ENCODE measurements at places on chromosomes 1 and 21. TPM values are rescaled to one million over a fixed set of nuclear protein-coding genes. Genes with fewer than 3 reads are reported as not detected.

GRCh38 chr1:245131026-245131393, 23.8 kb upstream of the KIF26B start:
- no peak overlapping the region for H3K27ac ChIP-seq
- H3K4me1 ChIP-seq = no peaks in the 10 kb centered on the region
- no peaks in the 10 kb centered on the region for H3K36me3 ChIP-seq
- H3K4me3 ChIP-seq = no peak overlapping the region
- no peak for DNase-seq

DNA sequence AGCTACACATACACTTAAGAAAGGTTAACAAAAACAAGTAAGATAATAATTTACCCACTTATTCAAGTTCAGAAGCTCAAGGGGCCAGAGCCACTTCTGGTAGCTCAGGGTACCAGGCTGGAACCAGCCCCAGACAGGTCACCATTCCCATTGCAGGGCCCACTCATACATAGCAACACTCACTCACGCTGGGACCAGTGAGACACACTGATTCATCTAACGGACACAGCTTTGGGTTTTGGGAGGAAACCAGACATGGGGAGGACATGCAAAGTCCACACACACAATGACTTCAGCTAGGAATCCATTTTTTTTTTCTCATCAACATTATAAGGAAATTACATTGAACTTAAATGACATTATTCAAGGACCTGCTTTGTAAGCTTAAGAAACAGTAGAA, 169.1 kb downstream of the ZC3H11B start:
- DNase-seq = no peak
- H3K27me3 ChIP-seq = no peaks in the 10 kb centered on the region
- no peak overlapping the region for H3K27ac ChIP-seq

- no peaks in the 10 kb centered on the region for H3K36me3 ChIP-seq
- H3K4me3 ChIP-seq = peak overlapping the region; percentile 50
- H3K27ac ChIP-seq = peak overlapping the region; percentile 67
Observed at GRCh38 chr1:227948493-227949260, 945 bp upstream of the WNT9A start.

DNA sequence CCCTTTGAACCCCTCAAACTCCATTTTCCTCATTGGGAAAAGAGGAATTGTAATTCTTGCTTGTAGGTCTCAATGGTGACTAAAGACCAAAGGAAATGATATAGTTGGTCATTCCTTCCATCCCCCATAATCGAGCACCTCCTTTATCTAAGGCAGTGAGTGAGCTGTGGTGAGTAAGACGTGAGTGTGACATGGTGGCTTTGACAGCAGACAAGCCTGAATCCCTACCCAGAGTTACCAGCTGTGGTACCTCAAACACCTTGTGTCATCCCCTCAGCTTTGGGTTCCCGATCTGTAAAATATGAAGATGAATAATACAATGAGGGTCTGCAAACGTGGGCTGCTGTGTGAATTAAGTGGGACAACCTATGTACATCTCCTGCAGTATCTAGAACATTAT, 8.4 kb downstream of the TRAF5 start:
- H3K27ac ChIP-seq = no peak overlapping the region
- no peaks in the 10 kb centered on the region for H3K36me3 ChIP-seq
- DNase-seq = no peak

DNA sequence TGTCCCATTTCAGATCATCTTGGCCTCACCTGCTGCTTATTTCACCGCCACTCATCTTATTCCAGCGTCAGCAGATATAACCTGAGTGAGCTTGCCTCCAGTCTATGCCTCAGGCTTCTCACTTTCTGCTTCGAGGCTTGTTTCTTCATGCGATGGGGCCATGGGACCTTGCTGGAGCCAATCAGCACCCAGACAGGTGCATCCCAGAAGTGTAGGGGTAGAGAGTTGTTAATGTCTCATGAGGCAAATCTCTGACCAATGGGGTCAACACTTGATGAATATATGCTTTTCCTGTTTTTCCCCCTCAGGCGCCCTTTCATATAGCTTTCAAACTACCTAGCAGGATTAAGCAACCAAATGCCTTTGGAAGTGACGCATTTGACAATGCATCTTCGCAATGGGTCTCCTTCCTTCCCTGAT, 935 bp upstream of the YIPF1 start:
- peaks cover 14% of the 10 kb centered on the region for H3K4me1 ChIP-seq
- peak overlapping the region; percentile 71 for H3K4me3 ChIP-seq
- H3K36me3 ChIP-seq = no peaks in the 10 kb centered on the region
- H3K27ac ChIP-seq = no peak overlapping the region
- no peaks in the 10 kb centered on the region for H3K27me3 ChIP-seq
- no peak for DNase-seq

DNA sequence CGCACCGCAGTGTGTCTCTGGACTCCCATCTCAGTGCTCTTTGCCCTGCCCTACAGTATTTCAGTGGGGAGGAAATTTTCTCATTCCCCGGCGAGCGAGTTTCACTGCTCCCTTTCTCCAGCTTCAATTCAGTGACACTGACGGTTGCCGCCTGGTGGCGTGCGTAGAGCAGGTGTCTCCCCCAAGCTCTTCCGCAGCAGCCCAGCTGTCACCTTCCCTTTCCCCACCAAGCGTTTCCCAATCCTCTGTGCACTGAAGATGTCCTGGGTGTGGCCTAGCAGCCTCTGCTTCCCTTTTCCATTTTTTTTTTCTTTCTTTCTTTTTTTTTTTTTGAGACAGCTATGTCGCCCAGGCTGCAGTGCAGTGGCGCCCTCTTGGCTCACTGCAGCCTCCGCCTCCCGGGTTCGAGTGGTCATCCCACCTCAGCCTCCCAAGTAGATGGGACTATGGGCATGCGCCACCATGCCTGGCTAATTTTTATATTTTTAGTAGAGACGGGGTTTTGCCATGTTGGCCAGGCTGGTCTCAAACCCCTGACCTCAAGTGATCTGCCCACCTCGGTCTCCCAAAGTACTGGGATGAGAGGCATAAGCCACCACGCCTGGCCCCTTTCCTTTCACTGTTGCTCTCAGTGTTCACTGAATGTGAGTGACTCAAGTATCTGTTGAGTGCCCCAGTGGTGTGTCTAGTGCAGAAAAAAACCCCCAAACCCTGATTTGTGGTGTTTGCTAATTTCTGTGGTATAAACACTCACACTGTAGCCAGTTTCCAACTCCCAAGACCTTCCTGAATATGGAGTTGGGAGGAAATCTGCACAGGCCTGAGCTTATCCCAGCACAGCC, 30.1 kb downstream of the TNFRSF1B start:
- no peaks in the 10 kb centered on the region for H3K27me3 ChIP-seq
- no peak overlapping the region for H3K4me3 ChIP-seq
- H3K36me3 ChIP-seq = peaks cover 26% of the 10 kb centered on the region
- DNase-seq = no peak
- H3K27ac ChIP-seq = no peak overlapping the region

DNA sequence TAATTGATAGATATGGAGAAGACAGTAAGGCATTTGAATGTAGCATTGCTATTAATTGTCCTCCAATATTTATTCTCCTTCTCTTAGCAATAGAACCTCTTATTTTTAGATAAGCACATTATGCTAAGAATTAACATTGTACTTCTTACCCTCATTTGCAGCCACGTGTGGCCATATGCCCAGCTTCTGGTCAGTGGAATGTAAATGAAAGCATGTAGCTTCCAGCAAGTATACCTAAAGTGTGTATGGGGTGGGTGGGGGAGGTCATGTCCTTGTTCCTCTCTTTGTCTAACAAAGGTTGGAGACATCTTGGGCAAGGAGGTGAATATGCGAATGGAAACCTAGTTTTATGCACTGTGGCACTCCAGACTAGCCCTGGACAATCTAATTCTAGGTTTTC, 133.6 kb upstream of the HMCN1 start:
- peaks cover 6% of the 10 kb centered on the region for H3K4me1 ChIP-seq
- H3K27me3 ChIP-seq = no peaks in the 10 kb centered on the region
- H3K4me3 ChIP-seq = no peak overlapping the region
- no peaks in the 10 kb centered on the region for H3K36me3 ChIP-seq
- H3K27ac ChIP-seq = no peak overlapping the region

DNA sequence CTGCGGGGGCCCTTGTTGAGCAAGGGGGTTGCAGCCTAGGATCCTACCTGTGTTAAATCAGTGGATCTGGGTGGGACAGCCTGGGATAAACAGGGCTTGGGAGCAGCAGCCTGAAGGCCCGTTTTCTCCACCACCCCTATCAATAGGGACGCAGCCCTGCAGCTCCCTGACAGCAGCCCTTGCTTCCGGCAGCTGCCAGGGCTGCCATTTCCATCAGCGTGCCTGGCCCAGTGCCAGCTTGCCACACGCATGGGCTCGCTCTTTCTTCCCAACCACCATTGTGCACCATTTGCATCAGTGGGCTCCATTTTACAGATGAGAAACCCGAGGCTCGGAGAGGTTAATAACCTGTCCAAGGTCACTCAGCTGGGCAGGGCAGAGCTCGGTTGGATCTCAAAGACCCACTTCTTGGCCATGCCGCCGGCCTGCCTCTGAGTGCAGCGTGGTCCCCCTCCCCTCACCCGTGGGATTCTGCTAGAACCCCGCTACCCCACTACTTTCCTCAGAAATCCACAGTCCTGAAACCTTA, 3.8 kb downstream of the WNT4 start:
- no peak overlapping the region for H3K27ac ChIP-seq
- H3K4me1 ChIP-seq = peaks cover 17% of the 10 kb centered on the region
- H3K36me3 ChIP-seq = no peaks in the 10 kb centered on the region
- no peak for DNase-seq

DNA sequence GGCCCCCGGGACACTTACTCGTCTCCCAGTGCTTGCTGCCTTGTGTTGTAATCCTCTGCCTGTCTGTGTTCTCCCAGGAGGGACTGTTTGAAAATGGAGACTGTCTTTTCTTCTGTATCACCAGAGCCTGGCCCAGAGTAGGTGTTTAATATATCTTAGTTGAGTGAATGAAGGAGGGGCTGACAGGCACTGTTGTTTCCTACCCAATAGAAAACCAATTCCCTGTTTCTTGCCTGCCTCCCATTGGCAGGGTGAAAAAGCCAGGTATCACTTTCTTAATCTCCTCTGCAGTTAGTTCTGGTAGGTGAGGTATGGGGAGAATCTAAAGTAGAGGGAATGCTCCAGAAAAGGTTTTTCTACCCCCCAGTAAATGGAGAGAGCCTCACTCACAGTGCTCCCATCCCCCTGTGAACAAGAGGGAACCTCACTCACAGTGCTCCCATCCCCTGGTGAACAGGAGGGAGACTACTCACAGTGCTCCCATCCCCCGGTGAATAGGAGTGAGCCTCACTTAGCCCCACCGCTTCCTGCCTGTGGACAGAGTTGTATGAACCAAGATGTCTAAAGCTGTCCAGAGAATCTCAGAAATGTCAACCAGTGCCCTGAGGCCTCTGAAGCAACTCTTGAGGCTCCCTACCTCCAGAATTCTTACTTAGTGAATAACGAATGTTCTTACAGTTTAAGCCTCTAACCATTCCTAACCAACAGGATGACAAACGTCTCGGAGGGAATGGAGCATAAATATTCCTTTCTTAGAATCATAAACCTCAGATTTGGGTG, at the start of gene GJA5:
GJA5 (minus strand) TSS at position 122 of the 780 bp plus-strand sequence. CDS start 1,364 bp downstream, outside the sequence.
- no peak for DNase-seq
- peak within 1 kb of the TSS; percentile 86 for H3K27ac ChIP-seq
- peaks cover 66% of the 10 kb centered on the region for H3K4me1 ChIP-seq
- no peaks in the 10 kb centered on the region for H3K27me3 ChIP-seq
- H3K36me3 ChIP-seq = no peaks in the 10 kb centered on the region

DNA sequence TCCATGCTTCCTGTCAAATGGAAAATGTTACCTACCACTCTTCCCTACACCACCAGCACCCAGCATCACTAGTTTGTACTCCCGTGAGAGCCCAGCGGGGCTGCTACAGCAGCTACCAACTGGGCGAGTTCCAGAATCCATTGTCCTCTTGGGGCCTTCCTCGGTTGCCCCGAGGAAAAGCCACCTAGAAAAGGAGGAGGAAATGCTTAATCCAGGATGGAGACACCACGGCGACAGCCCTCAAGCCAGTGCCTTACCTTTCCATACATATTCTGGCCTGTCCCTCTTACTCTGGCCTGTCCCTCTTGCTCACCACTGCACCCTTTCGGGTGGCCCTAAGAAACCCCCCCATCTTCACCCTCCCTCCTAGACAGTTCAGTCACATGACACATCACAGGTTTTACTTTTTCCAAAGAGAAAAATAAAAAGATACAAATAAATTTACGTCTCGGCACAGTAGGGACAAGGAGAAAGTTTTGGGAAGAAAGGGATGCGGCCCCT, 478 bp downstream of the RIT1 start:
- H3K36me3 ChIP-seq = peaks cover 60% of the 10 kb centered on the region
- peak overlapping the region; percentile 93 for H3K27ac ChIP-seq
- no peak for DNase-seq
- H3K4me1 ChIP-seq = peaks cover 22% of the 10 kb centered on the region

DNA sequence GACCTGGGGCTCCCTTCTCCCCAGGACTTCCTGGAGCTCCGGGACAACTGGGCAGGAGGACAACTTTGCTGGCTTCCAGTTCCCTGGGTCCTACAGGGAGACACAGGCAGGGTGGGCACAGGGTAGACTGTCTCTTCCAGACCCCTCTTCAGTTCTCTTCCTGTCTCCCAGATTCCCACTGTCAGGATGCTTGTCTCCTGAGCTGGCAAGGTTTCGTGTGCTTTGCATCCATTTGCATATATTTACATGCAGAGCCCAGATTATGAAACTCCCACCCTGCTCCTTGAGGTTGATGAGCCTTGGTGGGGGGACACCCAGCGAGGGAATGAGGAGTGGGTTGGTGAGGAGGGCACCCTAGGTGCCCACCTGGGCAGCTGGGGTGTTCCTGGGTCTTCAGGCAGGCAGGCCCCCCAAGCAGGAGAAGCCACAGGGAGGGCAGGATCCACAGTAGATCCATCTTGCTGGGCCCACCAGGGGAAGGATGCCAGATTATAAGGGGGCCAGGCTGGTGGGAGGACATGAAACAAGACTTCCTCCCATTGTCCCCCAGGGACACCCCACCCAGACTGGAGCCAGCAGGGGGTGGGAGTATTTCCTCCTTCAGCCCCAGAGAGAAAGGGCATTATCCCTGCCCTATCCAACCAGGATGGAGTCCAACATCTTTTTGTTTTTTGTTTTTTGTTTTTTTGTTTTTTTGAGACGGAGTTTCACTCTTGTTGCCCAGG, at the start of gene FCN3:
FCN3 (minus strand) TSS at position 463 of the 725 bp plus-strand sequence; CDS start at position 457, 6 bp downstream.
- no peak for DNase-seq
- H3K4me3 ChIP-seq = no peak within 1 kb of the TSS
- H3K4me1 ChIP-seq = no peaks in the 10 kb centered on the region
- no peaks in the 10 kb centered on the region for H3K36me3 ChIP-seq

Gene PRKAB2
- total RNA-seq = 13.4 TPM

Gene KRTAP21-2
- not detected for total RNA-seq

Gene KIF26B
- 1.3 TPM for total RNA-seq

All from right atrium auricular region (tissue), 2 donors.